ENCODE measurements at places on chromosomes 13 and 19. TPM values are rescaled to one million over a fixed set of nuclear protein-coding genes. Genes with fewer than 3 reads are reported as not detected.

DNA sequence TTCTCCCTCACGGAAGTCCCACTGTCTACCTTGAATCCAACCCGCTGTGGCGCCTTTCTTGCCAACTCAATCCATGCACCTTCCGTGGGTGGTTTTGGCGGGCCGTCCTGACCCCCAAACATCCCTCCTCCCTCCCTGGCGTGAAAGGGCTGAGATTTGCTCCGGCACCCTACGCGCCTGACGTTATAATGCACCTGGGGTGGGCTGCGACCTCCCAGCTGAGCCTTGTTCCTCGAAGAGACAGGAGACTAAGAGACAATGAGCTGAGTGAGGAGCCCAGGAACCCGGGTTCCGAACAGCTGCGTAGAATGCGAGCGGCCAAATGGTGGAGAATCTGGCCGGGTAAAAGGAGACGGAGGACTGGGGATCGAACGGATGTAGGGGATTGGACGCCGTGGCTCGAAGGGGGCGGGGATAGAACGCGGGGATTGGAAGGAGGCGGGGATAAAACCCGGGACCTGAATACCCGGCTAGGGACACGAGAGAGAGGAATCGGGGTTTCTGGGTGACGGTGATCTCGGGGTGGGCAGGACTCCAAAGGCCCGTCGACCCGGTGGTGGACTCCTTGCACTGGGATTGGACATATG lies at the start of gene CPT1C:
Gene CPT1C (plus strand): TSS at position 461 of the 587 bp plus-strand sequence. CDS start 1,137 bp downstream, outside the sequence.
- DNase-seq, result peak; percentile 64

DNA sequence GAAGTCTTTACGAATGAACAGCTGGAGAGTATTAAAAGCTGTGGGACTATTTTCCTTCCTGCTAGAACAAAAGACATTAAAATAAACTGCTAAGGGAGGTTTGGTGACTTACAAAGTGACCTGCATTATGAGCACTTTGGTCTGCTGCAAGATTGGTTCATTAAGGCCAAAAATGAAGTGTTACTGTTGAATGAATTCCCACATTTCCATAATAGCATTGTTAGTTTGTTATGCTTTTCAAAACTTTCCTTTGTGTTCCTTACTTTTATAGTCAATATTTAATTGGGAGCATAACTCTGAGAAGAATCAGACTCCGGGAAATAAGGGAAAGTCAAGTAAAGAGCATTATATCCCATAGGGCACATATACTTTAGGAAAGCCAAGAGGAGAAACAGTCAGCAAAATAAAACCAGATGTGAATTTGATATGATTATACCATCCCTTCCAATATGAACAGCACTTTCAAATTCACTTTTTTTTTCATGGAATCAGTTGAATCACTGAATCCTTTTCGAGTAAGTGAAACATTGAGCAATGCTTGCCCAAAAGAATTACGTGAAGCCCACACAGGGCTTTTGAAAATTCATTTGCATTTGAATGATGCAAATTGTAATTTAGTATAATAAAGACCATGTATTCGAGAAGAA lies 112.6 kb downstream of the KCTD12 start:
- no peak for DNase-seq

LGALS7 gene
- not detected for total RNA-seq

DNA sequence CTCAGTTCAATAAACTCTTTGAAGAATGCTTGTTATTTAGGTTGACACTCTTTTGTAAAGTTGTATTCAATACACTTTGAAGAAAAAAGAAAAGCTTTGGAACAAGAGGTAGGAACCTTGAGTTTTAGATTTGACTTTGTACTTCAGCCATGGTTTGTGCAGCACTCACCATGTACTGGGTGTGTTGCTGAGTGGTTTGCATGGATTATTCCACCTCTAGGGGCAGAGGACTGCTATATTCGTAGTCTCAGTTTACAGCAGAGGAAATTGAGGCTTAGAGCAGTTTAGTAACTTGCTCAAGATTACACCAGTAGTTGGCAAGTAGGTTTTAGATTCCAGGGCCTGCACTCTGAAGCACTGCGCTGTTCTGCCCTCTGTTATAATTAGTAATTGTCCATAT lies 68.8 kb downstream of the DNAJC3 start:
- DNase-seq, result no peak

- DNase-seq, result no peak
These were observed 85.1 kb upstream of the UFM1 start for GRCh38 chr13:38264363-38265131.

POU2F2 gene
- 34.2 TPM for total RNA-seq

BEST2 gene
- total RNA-seq, result not detected
